Right renal pelvis (tissue), 4 donors: ENCODE measurements at places on chromosomes 13 and 19.

GRCh38 chr19:14826006-14826405 lies 9.0 kb downstream of the OR7A5 start:
- no peak for DNase-seq

DNA sequence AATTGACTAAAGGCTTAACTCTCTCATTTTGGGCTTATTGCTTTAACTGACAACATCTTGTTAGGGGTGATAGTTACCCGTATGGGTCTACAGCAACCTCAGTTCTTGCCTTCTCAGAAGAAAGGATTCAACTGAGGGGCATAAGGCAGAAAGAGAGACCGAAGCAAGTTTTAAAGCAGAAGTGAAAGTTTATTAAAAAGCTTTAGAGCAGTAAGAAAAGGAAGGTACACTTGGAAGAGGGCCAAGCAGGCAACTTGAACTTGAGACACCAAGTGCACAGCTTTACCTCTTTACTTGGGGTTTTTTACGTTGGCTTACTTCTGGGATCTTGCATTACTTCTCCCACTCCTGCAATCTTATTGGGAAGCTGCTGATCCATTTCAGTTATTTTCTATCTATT lies 246.9 kb upstream of the PRR20A start:
- DNase-seq = no peak

DNA sequence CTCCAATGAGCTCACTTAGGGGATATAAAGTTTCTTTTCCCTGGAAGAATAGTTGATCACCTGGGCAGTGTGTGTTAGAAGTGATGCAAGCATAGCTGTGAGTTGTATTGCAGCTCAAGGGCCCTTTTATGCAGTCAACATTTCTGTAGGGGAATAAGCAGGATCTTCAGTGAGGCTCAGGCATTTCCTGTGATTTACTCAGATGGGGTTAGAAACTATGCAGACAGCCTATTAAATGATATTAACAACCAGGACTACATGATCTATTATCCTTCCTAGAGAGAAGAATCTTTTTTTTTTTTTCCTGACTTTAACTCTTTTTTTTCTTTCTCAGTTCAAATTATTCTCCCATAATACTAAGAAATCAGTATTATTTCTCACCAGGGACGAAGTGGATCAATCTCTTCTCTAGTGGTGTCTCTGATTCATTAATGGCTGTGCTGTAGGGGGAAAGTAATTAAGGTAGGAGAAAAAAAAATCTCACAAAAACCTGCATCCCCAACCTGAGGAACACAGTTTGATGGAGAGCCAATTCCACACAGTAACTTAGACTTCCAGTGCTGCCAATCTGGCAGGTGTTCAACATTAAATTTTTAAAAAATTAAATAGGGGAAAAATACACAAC lies 126.4 kb upstream of the SLC10A2 start:
- DNase-seq = no peak

DNA sequence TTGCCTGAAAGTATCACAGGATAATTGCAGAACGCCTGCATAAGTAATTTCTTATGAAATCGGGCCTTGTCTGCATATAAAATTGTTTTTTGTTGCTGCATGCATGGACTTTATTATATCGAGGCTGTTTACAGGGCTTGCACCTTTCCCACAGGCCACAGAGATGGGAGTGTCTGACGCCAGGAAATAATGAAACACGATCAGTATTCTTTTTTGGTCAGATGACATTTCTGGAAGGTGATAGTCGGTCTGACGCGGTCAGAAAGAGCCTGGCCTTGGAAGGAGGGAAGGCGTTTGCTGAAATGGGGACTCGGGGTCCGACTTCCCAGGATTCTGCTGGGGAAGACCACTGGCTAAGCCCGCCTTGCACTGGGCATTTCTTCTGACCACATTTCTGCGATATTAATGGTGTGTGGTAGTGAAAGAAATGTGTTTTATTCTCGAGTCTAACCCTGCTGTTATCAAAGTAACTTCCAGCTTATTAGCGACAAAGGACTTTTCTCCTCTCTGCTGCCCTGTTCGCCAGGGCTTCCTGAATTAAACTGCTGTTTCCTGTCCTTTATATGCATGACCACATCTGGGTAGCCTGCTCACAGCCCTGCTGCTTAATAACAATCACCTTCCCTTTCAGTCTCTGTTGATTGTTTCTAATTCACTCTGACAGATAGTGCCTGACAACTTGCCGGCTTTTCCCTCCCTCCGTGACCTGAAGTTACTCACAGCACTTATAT lies 11.6 kb upstream of the ZNF536 start:
- DNase-seq = no peak

- peak; percentile 90 for DNase-seq
These were observed 33.6 kb downstream of the ZNF383 start for GRCh38 chr19:37251308-37252229.

GRCh38 chr19:33022472-33023116 lies 42.1 kb downstream of the RHPN2 start:
- DNase-seq = no peak

GRCh38 chr13:97307882-97308624 lies 85.9 kb downstream of the MBNL2 start:
- no peak for DNase-seq

DNA sequence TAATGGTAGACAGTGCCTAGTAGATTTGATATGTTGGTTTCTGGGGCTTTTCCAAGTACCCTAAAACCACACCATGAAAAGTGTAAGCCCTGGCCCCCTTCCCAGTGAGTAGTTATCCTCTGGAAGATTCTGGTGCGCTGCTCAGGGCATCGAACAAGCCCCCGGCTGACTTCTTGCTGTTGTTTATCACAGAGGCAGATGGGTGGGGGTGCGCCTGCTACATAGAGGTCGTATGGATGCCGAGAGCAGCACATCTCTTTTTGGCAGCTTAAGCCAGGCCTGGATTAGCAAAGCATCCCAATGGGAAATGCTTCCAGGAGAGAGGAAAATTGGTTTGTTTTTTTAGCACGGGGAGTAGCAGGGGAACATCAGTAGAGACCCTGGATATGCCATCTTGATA lies 26.3 kb upstream of the SPATA13 start:
- no peak for DNase-seq

GRCh38 chr13:56735537-56735942 lies 405.2 kb upstream of the PRR20A start:
- no peak for DNase-seq

DNA sequence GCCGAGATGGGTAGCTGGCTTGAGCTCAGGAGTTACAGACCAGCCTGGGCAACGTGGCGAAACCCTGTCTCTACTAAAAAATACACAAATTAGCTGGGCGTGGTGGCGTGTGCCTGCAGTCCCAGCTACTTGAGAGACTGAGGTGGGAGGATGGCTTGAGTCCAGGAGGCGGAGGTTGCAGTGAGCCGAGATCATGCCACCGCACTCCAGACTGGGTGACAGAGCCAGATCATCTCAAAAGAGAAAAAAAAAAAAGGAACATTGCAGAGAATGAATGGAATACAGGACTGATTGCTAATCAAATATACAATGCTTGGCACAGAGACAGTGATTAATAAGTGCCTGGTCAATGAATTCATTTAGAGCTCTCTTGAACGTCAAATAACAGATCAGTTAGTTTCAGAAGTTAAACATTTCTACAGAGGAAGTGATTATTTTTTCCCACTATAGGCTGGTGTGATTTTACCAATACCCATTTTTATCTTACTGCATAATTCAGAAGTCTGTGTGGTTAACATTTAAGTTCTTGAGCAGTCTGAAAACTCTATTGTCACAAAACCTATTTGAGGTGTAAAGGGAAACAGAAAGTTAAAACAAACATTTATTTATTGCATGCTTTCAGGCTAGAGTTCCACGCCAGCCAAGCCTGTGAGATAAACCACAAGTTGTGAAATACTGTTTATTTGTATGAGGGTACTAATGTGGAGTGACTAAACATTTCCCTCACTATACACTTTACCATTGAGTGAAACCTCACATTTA lies 7.7 kb upstream of the TBC1D4 start:
- no peak for DNase-seq

DNA sequence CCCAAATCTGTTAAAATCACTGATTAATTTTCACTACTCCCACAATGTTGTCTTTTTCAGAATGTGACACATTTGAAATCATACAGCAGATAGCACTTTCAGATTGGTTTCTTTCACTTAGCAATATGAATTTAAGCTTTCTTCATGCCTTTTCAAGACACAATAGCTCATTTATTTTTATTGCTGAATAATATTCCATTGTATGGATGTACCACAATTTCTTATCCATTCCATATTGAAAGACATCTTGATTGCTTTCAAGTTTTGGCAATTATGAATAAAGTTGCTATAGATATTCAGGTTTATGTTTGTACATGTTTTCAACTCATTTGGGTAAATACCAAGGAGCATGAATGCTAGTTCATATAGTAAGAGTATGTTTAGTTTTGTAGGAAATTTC lies 2635.6 kb upstream of the PCDH20 start:
- no peak for DNase-seq

DNA sequence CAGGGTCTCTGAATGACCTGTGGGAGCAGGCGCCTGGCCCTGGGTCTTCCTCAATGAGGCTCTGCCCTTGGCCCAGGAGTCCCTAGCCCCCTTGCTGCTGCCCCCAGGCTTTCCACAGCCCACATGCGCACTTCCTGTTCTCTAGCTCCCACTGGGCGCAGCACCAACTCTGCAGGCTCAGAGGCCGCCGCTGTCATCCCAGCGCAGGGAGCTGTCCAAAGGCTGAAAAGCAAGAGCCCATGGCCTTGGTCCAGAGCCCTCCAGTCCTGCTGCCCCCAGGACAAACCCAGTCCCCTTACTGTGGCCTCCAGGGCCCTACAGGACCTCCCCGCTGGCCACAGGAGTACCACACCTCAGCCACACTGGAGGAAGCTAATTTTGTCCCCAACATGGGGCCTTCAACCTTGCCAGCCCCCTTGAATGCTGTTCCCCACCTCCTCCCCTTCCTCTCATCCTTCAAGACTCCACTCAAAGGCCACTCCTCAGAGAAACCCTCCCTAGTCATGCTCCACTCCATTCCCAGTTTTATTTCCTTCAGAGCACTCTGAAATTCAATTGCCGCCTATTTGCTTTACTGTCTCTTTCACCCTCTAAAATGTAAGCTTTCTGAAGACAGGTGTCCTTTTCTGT lies 8.0 kb upstream of the POU2F2 start:
- peak; percentile 60 for DNase-seq

GRCh38 chr19:52993342-52994178 lies 20.2 kb upstream of the ERVV-1 start:
- DNase-seq = peak; percentile 77

DNA sequence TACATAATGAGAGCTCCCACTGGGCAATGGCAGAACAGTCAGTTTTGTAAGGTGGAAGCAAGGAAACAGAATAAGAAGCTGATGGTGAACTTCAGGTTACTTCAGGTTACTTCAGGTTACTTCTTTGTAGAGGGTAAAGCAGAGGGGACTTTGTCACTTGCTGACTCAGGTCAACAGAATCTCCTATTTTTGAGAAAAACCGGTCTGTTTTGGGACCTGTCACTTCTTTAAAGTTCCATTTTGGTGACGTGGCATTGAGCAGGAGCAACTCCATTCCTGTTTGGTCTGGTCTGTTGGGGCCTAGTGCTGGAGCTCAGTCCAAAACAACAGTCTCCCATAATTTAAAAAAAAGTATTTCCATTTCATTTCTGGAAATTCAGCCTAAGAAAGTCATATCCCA lies 29.7 kb downstream of the ATP11A start:
- DNase-seq = no peak

- peak; percentile 22 for DNase-seq
These were observed 42.5 kb downstream of the IRS2 start for GRCh38 chr13:109743706-109744453.

GRCh38 chr13:26584713-26585112 lies 27.2 kb downstream of the WASF3 start:
- DNase-seq = no peak

- DNase-seq = no peak
These were observed 18.0 kb downstream of the GTF2F2 start for GRCh38 chr13:45138282-45138681.

GRCh38 chr19:57560049-57560491 lies 407 bp upstream of the ZNF550 start:
- no peak for DNase-seq

- DNase-seq = no peak
These were observed 854 bp downstream of the RNASEH2B start for GRCh38 chr13:50910485-50910805.

- DNase-seq = no peak
These were observed 75.8 kb downstream of the TBC1D4 start for GRCh38 chr13:75405976-75406703.

- no peak for DNase-seq
These were observed 6.1 kb downstream of the KCTD15 start for GRCh38 chr19:33802801-33803200.

DNA sequence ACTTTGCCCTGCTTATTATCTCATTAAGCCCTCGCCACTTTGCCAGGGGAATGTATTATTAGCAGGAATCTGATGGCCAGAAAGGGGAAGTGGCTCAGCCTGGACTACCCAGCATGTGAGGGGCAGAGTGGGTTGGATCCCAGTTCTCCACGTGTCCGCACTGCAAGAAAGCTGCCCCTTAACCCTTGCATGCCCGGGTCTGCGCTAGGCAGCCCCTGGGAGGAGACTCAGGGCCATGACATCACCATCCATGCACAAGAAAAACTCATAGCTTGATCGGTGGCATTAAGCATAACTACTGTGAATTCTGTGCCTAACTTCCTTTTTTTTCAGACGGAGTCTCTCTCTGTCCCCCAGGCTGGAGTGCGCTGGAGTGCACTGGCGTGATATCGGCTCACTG lies 8.9 kb downstream of the CACNG8 start:
- no peak for DNase-seq

DNA sequence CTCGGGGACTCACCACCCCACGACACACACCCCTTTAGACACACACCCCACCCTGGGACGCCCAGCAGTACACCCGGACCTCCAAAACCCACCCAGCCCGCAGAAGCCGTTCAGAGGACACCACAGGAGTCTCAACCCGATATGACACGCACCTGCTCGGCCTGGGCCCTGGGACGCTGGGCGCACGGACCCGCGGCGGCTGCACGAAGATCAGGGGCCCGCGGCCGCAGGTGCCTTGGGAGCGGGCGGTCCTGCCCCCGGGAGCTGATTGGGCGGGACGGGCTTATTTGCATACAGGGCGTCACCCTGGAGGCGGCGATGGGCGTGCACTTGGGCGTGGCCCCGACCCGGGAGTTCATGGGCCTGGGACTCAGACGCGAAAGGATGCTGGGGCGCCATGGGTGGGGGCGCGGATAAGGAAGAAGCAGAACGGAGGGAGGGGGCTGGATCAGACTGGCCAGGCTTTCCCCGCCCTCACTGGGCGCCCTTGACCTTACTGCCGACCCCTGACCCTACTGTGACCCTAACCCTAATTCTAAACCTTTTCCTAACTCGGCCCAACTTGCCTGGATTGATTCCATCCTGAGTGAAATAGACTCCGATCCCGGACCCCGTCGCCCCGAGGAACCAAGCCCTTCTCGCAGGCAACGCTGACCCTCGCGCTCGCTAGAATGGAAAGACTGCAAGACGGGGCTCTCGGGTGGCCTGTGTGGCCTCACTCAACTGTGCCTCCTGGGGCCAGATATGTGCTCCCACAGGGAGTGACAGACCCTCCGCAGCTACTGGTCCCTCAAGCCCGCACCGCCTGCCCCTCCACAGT lies at the start of gene MEF2B:
Gene MEF2B (minus strand): TSS at position 211 of the 820 bp plus-strand sequence. CDS start 19,528 bp downstream, outside the sequence.
- peak; percentile 49 for DNase-seq

- DNase-seq = no peak
These were observed 79.3 kb upstream of the GPC6 start for GRCh38 chr13:93147298-93147645.

GRCh38 chr19:28224441-28224840 lies 988.5 kb downstream of the UQCRFS1 start:
- DNase-seq = no peak
